ENCODE measurements at places on chromosomes 2 and 18.

DNA sequence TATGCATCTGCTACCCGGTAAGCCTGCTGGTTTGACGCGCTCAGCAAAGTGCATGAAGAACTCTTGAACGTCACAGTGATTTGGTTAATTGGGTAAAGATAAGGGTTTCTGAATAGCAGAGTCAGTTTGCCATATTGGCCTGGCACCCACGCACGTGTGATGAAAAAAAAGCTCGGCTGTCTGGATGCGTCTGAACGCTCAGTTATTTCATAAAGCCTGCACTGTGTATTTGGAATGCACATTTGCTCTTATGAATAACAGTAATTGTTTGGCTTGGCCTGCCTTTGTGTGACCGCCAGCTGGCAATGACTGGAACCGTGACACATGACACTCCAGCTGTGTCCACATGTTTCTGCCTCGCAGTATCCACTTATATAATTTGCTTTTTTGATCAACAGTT lies 129.2 kb upstream of the MEIS1 start:
- DNase-seq, result no peak

GRCh38 chr18:5879479-5879882 lies 15.8 kb downstream of the TMEM200C start:
- DNase-seq, result no peak

DNA sequence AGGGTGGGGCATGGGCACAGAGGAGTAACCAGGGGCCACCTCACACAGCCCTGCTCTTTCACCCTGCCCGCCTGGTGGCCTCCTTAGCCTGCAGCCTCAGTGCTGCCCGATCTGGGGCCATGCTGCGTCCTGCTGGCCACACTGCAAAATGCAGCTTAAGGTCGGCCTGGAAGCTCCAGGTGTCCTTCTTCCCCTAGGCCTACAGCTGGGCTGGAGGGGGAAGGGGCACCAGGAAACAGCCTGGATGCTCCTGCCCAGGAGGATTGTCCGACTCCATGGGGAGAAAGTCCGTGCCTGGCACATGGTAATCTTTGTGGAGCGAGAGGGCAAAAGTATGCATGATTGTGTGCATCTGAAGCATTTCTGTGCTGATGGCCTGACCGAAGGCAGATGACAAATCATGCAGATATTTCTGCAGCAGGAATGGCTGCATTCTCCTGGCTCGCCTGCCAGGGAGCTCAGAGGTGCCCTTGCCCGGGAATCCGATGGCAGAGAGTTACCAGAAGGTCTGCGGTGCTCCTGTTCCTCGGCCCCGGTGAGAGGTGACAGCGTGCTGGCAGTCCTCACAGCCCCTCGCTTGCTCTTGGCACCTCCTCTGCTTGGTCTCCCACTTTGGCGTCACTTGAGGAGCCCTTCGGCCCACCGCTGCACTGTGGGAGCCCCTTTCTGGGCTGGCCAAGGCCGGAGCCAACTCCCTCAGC lies 12.8 kb upstream of the ALPP start:
- DNase-seq, result peak; percentile 40

DNA sequence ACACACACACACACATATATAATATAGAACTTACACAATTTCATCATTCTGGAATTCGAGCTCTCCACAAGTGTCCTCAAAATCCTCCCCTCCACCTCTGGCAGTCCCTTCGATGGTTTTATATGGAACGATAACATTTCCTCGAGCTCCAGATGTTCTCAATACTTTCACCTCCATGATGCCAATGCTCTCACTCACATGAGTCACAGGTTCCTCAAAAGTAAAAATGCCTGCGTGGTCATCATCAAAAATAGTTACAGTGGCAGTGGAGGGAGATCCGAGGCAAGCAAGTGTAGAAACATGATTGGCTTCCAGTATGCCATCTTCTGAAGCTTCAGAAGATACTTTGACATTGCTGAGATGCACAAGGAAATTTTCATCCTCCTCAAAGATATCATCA lies 23.5 kb downstream of the SLC8A1 start:
- no peak for DNase-seq

DNA sequence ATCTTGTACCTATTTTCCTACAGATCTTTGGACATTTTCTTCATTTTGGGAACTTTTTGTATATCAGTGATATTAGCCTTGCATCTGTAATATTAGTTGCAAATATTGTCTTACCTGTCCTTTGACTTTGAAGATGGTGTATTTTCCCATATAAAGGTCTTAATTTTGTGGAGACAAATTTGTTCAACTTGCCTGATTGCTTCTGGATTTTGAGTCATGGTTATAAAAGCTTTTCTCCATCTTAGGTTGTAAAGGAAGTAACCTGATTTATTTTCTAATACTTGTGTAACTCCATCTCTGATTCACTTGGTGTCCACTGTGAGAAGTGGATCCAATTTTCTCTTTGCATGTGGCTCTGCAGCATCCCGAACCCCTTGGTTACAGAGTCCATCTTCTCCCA lies 97.7 kb upstream of the OTOS start:
- no peak for DNase-seq

DNA sequence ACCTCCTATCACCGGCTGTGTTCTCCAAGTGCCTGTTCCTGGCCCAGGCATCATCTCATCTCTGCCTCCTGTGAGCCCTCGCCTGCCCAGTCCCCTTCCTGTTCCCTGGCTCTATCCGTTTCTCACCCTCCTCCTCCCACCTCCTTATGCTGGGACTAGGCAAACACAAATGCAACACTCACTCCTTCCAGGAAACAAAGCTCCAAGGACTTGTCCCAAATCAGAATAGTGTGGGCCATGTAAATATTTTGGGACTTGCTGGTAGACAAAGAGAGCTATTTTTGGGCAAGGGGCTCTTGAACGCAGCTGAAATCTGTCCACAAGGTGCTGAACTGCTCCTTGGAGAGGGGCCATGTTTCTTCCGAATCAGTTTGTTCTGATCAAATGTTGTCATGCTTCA lies 25.3 kb downstream of the MBP start:
- no peak for DNase-seq

GRCh38 chr2:42124011-42124785 lies 45.0 kb upstream of the EML4 start:
- DNase-seq, result no peak

- no peak for DNase-seq
Measured at GRCh38 chr18:12254136-12254819, at the start of gene CIDEA. Gene CIDEA, plus strand, starts transcription at chr18:12254361. Its CDS starts 23 bp downstream, at chr18:12254384.

GRCh38 chr18:10441472-10441871 lies 13.0 kb upstream of the APCDD1 start:
- no peak for DNase-seq

DNA sequence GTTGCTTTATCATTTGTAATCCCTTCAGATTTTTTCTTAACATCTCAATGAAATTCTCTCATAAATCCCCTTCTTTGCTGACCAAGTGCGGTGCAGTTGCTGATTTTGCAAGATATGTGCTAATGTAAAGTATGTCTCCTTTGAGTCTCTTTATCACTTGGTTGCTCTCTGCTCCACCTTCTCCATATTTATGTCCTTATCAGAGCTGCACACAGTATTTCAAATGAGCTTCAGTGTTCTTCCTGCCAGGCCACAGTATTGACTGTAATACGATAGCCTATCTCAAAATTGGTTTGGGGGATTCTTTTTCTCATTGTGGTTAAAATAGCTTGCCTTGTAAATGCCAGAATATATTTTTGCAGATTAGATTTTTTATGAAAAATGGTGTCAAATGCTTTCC lies 32.2 kb downstream of the MAIP1 start:
- DNase-seq, result no peak

GRCh38 chr2:168340931-168341330 lies 93.5 kb upstream of the STK39 start:
- DNase-seq, result no peak

- no peak for DNase-seq
Measured at GRCh38 chr2:65450810-65451209, 18.4 kb upstream of the SPRED2 start.

DNA sequence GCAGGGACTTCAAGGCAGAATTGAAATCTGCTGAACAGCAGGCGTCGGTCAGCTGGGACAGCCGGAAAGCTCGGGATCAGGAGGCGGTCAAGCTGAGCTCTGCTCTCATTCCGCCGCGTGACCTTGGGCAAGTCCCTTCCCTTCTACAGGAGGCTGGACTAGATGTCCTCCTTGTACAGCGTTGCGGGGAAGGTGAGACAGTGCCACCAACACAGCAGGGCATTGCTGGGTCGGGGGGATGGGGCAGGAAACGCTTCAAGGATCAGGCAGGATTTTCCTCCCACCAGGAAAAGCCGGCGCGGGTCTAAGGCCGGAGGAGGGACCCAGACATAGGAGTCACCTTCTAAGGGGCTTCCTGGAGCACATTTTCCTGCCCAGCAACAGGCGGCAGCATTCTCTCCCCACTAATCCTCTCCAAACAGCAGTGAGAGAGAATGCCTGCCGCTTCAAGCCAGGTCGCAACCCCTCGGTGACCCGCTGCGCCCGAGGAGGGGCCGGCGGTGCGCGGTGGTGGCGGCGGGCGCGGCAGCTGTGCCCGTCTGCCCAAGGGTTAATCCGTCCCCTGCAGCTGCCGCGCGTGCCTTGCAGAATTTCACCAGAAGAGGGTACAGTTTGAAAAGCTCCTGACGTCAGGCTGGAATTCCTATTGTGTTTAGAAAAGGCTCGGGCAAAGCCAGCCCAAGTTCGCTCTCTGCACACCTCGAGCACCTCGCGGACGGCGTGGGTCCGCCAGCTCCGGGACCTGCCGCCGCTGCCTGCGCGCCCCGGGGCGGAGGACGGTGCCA lies at the start of gene KCNF1:
Gene KCNF1, plus strand, starts transcription at position 644 of the 785 bp plus-strand sequence. CDS start 493 bp downstream, outside the sequence.
- peak; percentile 37 for DNase-seq

GRCh38 chr2:210527286-210527685 lies 29.1 kb upstream of the CPS1 start:
- DNase-seq, result no peak

DNA sequence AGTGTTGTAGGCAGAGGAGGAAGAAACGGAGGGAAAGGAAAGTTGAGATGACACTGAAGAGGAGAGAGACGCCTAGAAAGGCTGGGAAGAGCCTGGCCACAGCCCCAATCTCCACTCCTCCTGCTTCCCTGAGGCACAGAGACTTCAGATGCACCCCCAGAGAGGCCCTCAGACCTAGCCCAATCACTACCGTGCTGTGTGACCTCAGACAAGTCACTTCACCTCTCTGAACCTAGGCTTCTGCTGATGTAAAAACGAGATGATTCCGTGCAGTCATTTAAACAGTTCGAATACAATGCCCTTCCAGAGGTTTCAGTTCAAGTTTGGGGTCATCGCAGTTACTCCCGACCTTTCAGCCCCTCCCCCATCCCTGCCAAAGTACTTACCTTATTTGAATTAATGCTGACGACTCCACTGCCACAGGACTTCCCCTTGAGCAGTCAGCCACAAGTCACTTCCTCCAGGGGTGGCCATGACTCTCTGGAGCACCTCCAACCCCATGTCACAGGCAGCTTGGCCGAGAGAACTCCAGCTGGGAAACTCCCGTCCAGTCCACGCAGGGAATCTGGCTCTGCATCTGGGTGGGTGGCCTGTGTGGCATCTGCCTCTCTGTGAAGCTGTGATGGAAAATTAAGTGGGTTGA lies 105.2 kb upstream of the ID2 start:
- no peak for DNase-seq

DNA sequence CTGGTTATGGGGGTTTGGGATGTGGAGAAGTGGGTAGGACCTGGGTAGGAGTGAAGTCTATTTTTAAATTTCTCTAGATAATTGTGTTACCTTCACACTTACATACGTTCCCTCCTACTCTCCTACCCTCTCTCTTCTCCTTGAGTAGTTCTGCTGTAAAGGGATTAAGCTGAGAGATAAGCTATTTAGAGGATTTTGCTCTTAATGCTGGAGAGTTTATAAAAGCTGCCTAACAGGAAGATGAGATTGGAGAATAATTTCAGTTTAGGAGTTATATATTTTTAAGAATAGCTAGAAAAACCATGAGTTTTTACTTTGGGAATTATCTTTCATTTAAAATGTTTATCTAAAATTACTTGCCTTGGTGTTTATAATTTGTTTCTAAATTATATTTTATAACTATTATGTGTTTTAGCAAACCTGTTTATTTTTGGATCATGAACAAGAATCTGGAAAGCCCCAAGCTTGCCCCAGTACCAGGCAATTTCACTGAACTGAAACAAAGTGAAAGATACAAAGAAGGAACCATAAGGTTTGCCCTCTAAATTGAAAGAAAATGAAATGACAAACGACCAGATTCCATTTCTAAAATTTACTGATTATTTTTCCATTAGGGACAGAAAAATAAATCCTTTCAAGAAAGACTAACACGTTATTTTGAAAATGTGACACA lies 101.5 kb downstream of the ZNF532 start:
- DNase-seq, result no peak

DNA sequence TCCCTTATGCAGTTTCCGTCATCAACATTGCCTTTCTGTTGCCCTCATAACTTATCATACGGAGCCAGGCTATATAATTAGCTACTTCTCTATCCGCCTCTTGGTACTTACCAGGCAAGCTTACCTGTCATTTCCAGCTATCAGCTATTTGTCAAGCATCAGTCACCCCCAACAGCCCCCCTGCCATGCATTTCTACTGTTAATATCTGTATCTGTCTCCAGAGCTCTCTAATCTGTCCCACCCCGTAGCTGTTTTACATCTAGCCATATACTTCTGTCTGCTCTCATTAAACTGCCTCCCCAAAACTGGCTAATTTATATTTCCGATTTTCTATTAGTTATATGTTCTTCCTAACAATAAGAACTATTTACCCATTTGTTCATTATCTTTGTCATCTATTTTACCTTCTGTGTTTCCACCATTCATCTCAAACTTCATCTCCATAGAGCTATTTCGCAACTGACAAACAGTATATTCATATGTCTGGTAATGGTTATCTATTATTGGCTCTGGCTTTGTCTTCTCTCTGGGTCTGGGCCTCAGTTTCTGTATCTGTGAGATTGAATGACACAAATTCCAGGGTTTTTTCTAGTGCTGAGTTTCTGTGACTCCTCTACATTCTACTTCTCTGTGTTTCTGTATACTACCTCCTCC lies 9.6 kb downstream of the EMX1 start:
- no peak for DNase-seq

DNA sequence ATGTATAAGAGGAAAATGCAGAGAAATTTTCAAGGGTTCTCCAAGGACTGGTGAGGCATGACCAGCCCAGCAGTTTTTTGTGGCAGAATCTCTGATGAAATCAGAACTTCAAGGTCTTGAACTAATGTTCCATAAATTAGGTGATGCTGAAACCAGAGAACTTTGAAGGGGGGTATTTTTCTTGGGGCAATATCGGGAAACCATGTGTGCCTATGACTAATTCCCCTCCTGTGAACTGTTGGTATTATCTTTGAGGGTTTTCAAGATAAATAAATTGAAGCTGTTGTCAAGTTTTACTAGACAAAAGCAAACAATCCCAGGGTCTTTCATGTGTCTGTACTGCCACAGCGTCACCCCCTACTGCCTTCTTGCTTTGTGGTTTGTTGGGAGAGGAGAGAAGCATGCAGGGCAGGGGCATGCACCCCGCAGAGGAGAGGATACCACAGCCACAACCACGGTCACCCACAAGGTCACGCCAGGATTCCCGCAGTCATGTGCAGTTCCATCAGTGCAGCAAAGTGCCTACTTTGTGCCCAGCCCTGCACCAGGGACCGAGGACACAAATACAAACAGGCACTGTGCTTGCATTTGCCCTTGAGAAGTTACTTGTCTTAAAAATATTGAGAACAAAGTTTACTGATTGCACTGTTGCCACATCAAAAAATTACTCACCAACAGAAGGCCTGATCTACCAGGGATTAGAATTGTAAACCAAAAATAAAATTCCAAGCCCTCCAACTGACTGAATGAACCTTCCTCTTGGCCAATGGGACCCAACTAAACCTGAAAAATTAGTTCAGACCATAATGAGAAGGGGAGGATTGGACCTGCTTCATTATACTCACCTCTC lies 413.3 kb upstream of the TRIB2 start:
- no peak for DNase-seq

Measured in breast epithelium (tissue), 4 donors.